Stimulated activated CD8-positive, alpha-beta memory T cell treated with anti-CD3 and anti-CD28 coated beads, Interleukin-4, amount 100 ng/mL, for 4 hours (primary cell): ENCODE measurements at places on chromosomes 3 and 15.

DNA sequence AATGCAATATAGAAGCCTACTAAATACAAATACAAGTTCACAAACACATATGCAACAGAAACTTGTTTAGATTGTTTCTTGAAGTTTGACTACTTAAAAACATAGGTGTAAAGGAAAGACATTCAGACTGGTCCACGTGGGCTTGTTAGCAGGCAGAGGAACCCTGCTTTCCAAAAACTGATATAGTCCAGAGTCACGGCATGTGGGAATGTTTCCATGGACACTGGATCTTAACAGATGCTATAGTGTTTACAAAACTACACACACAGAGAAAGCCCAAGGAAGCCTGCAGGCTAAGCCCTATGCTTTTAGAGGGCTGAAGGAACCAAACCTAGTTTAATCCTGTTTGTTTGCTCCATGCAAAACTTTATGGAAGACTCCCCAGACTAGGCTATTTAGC lies 45.2 kb upstream of the LRRC58 start:
- no peak for DNase-seq

DNA sequence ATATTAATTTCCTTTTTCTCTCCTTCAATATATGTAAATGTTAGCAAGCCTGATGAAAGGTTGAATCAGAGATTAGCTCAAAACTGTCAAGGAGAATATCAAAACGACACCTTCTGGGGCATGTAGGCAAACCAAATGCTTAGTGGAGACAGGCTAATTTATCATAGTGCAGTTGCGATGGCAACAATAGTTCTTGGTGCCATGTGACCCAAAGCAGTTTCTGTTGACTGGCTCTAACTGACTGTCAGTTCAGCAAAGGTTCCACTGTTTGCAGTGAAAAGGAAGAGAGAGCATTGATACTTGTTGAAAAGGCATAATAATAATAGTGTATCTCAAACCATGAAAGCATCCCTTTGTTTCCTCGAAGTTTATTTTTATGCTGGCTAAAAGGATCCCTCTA lies 513.9 kb downstream of the NLGN1 start:
- DNase-seq: no peak

- no peak for DNase-seq
Observed at GRCh38 chr3:65938676-65939075, 100.0 kb downstream of the MAGI1 start.

DNA sequence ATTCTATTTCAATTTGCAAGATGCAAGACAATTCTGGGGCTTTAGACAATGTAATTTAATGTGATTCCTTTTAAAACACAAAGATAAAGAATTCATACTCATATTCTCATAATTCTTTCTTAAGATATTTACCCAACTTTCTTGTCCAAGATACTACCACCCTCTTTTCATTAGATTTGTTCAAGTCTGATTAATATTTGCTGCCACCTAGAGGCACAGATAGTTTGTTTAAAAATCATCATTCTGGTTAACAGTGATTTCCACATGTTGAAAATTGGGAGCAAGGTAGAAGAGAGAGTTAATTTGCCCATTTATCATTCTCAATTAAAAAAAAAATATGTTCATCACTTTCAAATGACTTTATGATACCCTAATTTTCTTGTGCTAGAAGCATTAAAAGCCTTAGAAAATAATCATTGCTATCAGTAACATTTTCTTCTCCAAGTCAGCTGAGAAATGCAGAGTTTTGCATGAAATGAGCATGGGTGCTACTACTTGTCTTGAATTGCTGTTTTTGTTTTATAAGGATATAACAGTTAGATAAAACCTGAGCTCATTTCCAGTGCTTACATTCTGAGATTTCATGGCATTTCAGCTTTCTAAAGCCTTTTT lies 11.6 kb downstream of the TAMM41 start:
- no peak for DNase-seq

DNA sequence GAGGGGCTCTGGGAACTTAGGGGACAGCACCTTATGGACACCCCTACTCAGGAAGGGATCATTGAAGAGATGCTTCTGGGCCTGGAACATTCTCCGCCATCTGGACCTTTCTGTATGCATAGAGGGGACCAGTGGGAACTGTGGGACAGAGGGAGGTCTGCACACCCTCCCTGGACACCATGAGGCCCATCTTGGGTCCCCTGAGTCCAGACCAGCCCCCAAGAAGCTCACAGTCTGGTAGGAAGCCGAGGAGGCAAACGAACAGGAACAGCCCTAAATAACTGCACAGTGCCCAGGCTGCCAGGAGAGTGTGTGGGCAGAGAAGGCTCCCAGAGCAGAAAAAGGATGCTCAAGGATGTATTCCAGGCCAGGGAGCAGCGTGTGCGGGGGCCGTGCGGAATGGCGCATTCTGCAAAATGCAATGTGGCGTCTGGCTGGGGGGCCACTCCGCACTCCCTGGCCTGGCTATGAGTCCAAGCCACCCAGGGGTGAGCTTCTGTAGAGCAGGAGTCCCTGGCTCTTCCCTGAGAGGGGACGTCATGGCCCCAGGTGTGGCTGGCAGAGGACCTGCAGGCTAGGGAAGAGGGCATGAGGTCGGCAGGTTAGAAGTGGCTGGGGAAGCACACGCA lies 24.5 kb upstream of the KLF13 start:
- no peak for DNase-seq

GRCh38 chr3:64473466-64473865 lies 214.3 kb downstream of the ADAMTS9 start:
- no peak for DNase-seq

- no peak for DNase-seq
Observed at GRCh38 chr15:62824111-62825015, 218.2 kb upstream of the TPM1 start.

DNA sequence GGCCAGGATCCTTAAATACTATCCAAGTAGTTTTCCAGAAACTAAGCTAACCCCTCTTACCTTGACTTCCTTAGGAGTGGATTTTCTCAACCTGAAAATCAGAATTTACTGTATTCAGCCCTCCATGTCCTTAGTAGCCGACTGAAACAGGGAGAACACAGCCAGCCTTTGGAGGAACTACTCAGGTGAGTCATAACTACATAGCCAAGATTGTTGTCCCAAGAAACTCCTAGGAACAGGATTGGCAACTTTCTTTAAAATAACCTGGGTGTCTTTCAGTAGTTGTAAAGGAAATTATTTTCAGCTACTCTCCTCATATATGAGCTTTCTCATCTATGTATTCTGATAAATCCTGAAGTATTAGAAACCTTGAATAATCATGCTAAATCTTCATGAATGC lies 22.3 kb downstream of the FANCD2OS start:
- DNase-seq: no peak

DNA sequence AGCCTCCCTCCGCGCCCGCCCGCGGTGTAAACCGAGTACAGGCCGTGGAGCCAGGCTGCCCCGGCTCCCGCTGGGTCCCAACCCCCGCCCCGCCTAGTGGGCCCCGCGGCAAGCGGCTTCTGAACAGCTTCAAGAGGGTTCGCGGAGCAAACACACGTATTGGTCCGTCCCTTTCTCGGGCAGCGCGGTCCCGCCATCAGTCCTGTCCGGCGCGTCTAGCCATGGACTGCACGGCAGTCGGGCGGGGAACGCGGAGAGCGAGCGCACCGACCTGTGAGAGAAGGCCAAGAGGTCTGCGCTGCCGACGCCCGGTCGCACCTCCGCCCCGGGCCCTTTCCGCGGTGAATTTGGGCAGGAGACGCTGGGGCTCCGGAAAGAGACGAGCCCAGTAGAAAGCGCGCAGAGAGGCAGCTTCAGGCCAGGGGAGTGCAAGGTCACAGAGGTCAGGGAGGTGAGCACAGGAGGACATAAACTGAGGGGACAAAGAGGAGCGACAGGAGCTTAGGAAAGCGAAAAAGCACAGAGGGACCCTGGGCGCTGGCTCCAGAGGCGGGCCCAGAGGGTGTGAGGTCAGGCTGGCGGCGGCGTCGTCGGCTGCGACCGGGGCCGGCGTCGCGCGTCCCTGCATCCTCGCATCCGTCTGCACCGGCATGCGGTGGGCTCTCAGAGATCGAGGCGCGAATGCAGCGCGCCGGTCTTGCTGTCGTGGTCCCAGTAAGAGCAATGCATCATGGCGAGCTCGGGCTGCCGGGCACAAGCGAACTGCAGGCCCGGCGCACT lies 1.8 kb downstream of the FOXL2 start:
- no peak for DNase-seq

- no peak for DNase-seq
Observed at GRCh38 chr3:107555359-107555758, 32.6 kb downstream of the BBX start.

DNA sequence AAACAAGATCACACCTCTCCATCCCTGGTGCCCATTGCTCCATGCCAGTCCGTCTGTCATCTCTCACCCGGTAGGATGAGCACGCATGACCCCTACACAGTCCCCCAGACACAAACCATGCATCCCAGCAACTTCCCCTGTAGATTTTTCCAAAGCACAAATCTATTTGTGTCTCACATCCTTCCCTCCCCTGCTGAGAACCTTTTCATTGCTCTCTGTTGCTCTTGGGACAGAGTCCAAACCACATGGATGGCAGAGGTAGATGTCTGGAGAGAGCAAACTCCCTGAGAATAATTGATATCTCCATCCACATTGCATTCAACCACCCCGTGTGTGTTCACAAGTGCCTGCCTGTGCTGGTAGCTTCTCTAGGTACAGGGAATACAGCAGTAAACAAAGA lies 29.9 kb upstream of the LRTM1 start:
- DNase-seq: no peak

DNA sequence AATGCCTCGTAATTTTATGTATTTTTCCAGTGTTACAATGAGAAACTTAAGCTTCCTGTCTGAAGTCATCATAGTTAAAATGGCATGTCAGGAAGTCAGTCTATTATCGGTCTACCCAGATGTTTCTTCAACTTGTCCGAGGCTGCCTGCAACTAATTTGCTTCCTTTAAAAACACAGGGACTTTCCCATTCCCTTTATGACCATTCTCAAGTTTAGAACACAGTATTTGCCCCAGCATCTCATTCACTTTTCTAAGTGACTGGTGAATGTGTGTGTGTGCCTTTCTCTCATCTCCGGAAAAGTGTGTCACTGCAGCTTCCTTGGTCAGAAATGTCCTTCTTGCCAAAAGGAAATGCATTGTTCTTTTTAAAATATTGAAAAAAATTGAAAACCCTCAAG lies 466.6 kb downstream of the RAP2B start:
- no peak for DNase-seq

- DNase-seq: no peak
Observed at GRCh38 chr3:147410116-147410525, 956 bp downstream of the ZIC1 start.

DNA sequence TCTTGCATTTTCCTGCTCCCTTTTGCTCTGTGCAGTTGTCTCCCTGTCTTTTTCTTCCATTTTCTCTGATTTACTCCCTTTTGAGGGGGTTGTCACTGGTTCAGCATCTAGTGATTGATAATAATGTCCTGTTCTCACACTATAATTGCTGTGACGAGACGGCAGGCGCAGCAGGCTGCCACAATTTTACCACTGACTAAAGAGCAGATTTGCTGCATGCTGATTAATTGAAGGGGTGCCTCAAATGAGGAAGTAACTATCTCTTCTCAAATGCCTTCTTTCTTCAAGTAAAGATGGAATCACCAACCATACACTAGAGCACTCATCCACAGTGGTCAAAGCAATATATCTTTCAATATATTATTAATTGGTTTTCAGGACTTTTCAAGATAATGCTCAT lies 219.3 kb downstream of the CBLB start:
- no peak for DNase-seq

- DNase-seq: no peak
Observed at GRCh38 chr15:39075311-39075710, 505.6 kb upstream of the THBS1 start.

DNA sequence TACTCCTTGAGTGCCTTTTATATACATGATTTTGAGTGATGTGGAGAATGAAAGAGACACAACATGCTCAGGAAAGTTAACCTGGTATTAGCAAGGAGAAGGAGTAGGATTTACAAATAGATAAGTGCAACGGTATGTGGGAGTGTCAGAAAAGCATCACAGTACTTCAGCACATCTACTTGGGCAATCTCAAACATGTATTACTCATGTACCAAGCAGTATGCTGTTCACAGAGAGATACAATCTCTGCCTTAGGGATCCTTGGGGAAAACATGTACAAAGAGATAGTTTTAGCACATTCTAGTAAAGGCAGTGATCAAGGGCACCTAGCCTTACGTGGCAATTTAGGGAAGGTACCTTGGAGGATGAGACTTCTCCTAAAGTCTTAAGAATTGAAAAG lies 146.5 kb downstream of the FILIP1L start:
- DNase-seq: no peak

DNA sequence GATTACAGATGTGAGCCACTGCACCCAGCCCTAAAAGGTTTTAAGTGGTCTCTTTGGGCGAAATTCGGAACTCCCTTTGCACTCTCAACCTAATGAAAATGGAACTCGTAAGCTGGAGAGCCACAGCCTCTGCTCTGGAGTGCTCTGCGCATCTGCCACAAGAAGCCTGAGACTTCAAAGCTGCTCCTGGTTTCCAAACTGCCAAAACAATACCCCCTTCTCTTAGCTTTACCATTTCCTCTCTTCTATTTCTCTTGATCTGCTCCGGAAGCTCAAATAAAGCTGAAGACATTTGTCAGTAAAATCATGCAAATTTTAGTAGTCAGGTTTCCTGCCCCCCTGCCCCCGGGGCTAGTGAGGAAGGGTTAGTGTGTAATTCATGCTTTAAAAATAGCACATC lies 312.7 kb downstream of the MFSD1 start:
- no peak for DNase-seq

- DNase-seq: no peak
Observed at GRCh38 chr3:127408022-127408683, 120.3 kb upstream of the PRR20G start.

DNA sequence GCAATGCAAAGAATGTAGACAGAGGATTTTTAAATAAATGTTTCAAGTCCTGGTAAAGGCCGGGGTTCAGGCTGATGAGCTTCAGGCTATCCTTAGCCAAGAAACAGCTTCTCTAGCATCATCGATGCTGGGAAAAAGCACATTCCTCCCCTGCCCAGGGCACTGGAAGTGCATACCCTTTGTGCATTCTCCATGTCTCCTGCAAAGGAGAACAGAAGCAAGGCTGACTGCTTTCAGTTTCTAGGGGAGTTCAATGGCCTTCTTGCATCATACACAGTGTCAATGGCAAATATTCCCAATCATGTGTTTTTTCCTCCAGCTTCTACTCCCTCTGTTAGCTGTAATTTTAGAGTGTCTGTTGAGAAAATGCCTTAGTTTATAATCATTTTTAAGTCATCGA lies 59.9 kb downstream of the GPR176 start:
- no peak for DNase-seq

GRCh38 chr3:158352551-158352950 lies 218.4 kb upstream of the MLF1 start:
- DNase-seq: no peak

DNA sequence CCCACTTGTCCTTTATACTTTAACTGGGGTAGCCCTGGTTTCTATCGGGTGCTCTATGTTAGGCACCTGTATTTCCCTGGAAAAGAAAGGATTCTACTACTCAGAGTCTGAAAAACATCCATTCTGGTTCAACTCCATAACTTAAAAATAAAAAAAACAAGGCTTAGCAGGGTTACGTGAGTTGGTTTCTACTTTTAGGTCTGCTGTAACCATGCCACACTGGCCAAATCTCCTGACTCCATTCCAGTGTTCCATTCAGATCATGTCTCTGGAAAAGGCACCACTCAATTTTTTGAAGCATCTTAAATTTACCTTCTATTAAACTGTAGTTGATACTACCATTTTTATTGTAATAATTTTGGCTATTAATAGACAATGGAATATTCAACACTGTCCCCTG lies 62.1 kb downstream of the CAPN3 start:
- no peak for DNase-seq
